ENCODE measurements at places on chromosomes 5 and 9.

DNA sequence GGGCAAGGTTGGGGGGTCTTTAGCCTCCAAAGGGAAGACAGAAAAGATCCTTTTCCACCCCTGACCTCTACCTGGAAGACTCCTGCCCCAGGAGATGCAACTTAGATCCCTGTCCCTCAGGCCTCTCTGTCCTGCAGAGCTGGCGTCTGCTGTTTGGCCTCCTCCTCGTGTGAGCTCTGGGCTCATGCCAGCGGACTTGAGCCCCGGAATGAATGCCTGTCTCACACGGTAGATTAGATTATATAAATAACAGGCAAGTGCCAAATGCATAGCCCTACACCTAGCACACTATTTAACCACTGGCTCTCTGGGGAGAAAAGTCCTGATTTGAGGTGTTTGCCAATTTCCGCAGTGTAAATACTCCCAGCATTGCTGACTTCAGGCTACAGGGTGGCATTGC is 1.4 kb upstream of the WNK2 start:
- DNase-seq, result no peak

DNA sequence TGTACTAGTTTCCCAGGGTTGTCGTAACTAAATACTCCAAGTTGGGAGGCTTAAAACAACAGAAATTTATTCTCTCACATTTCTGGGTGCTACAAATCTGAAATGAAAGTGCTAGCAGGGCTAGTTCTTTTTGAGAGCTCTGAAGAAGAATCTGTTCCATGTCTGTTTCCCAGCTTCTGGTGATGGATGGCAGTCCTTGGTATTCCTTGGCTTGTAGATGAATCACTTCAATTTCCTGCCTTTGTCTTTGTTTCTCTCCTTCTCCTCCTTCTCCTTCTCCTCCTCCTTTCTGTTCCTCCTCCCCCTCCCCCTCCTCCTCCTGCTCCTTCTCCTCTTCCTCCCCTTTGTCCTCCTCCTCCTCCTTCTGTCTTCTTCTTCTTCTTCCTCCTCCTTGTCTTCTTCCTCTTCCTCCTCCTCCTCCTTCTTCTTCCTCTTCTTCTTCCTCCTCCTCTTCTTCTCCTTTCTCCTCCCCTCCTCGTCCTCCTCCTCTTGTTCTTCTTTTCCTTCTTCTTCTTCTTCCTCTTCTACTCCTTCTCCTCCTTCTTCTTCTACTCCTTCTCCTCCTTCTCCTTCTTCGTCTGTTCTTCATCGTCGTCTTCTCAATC is 104.7 kb upstream of the ANKRD55 start:
- no peak for DNase-seq

DNA sequence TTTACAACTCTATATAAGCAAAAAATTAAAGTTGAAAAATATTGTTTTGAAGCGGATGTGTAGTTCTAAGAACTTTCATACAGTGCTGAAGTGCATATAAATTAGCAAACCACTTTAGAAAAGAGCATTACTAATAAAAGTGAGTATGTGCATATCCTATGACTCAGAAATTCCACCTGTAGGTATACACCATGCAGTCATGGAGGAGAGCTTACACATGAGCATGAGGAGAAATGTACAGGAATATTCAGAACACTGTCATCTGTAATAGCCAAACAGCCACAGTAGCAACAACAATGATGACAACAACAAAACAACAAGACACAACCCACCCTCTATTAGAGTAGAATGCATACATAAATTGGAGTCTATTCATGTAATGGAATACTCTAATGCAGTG is 138.2 kb upstream of the ARRDC3 start:
- DNase-seq, result no peak

- no peak for DNase-seq
Observed at GRCh38 chr5:143164557-143164956, 238.9 kb downstream of the NR3C1 start.

DNA sequence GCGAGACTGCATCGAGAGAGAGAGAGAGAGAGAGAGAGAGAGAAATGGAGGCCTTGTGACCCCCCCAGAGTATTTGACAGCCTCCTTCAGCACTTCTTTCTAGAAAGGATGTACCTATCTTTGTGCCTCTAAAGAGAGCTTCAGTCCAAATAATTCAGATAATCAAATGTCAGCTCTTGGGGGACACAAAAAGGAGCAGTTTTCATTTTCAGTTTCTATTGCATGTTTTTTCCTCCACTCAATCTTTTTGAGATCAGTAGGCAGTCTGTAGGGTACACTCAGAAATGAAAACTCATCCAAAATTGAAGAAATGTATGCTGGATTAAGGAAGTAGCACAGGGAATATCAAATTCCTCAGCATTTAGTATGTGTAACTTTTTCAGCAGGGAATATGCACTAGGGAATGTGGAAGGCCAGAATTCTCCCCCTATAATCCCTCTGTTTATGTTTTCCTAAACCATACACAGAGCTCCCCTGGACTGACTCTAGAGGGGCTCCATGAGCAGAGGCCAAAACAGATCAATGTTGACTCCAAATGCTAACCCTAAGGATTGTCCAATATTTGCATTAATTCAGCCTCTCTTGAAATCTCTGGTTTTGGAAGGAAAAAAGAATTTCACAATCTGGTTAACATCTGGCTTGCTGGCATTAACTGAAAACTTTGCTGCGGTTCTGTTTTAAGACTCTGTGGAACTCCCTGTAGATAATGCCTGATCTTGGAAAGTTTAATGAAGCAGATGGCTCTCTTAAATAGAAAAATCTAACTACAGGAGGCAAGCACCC is 250.1 kb downstream of the CEMIP2 start:
- DNase-seq, result no peak

DNA sequence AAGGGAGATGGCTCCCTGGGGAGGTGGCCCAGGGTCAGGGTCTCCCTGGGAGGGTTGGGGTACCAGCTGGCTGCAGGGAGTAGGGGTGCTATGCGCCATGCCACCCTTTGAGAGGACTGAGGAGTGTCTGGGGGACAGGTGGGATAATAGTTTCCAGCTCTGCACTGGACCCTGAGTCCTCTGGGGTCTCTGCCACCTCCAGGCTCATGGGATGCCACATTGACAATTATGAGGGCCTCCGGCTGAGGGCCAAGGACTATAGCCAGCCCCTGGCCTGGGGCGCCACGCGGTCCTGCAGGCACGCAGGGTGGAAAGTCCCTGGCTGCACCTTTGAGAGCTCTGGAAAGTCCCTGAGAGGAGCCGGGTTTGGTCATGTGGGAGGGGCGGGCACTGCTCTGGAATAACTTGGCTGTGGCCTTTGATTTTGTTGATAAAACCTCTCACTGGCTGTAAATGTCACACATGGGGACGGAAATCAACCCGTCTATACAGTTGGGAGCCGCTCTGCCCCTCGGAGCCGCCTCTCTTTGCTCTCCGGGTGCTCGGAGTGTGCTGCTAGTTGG is 16.0 kb downstream of the TRAF2 start:
- DNase-seq, result peak; percentile 88

- DNase-seq, result no peak
Observed at GRCh38 chr9:7607421-7607820, 192.2 kb downstream of the DMAC1 start.

- no peak for DNase-seq
Observed at GRCh38 chr5:72167257-72167656, 60.0 kb downstream of the MAP1B start.

DNA sequence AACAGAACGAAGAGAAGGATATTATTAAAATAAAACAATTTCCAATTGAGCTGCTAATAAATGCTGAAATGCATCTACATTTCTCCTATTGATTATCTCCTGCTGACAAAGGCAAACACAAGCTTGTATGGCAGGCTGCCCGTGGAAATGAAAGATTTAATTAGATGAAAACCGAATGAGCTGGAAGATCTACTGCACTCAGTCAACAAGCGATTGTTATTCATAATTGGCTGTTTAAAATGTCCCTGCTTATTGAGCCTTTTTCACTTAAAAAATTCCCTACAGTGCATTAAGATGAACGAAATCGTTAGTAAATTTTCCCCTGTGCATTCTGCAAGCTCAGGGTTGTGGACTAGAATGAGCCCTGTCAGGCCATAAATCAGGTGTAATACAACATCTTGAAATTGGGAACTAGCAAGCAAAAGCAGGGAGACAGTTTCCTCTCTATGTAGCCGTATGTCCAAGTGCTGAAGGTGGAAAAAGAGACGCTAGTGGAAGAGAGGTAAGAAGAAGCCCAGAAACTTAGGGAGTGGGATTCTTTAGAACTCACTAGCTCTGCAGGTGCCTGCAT is 28.5 kb upstream of the KIF4B start:
- DNase-seq, result no peak

DNA sequence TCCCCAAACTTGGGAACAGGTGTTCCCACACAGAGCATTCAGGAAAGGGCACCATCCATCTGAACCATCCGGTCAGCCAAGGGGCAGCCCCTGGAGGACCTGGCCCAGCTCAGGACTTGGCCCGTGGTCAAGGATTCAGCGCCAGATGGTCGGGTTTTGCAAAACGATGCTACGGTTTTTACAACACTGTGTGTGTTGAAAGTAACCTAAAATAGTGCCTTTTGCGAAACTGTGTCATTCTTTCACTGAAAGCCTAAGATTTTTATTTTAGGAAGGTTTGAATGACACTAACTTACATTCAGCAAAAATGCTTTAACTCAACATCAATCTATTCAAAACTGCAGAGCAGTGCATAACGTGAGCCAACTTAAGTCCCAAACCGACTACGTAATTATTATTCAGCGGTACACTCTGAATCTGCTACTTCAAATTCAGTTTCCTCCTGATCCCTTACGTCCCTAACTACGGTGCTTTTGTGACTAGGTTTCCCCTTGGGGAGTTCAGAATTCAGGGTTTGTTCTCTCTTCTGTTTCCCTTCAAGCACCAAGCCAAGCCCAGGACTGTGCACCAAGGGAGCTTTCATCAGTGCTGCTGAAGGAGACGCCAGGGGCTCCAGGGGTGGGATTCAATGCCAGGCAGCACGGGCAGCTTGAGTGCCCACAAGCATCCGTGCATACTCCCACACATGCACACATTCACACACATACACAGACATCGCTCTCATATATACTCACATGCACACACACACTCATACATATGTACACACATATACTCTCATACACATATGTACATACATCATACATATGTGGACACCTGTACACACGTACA is 25.8 kb downstream of the LPCAT1 start:
- no peak for DNase-seq

GRCh38 chr5:74556631-74557595 is 83.6 kb downstream of the ENC1 start:
- no peak for DNase-seq

DNA sequence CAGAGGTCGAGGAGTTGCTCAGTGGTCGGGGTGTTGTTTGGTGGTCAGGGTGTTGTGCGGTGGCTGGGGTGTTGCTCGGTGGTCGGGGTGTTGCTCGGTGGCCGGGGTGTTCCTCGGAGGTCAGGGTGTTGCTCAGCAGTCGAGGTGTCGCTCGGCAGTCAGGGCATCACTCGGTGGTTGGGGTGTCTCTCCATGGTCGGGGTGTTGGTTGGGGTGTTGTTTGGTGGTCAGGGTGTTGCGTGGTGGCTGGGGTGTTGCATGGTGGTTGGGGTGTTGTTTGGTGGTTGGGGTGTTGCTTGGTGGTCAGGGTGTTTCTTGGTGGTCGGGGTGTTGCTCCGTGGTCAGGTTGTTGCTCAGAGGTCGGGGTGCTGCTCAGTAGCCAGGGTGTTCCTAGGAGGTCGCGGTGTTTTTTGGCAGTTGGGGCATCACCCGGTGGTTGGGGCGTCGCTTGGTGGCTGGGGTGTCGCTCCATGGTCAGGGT is 11.0 kb upstream of the GPSM1 start:
- DNase-seq, result no peak

DNA sequence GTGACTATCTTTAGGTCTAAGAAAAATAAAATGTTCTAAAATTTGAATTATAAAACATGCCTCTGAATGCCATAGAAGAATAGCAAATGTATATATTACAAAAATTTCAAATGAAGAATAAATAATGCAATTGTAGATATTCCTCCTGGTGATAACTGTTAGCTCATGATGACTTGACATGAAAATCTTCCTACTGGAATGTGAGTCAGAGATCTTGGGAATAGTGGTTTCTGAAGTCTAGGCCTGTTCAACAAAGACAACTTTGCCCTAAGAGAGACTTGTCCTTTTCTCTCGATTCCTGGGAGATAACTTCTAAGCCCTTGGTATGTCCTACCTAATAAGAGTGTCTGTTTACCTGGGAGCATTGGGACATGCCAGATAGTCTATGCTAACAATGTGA is 746.3 kb upstream of the RIOK2 start:
- DNase-seq, result no peak

DNA sequence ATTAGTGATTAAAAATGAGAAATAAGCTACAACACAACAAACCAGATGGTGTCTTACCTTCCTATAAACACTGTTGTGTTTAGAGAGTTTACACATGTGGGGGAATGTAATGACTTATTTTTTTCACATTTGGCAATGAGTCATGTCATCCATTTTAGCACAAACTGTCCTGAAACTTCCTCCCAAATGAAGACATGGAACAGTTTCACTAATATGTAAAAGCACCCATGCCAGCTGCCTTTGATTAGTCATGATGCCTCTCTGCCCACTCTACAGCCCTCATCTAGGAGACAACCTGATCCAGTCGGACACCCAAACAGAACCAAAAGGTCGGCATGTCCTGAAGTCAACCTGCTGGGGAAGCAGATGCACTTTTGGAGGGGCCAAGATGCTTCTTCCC is 98.2 kb downstream of the SEMA5A start:
- DNase-seq, result no peak

- DNase-seq, result no peak
Observed at GRCh38 chr5:124816381-124816780, 69.9 kb upstream of the ZNF608 start.

DNA sequence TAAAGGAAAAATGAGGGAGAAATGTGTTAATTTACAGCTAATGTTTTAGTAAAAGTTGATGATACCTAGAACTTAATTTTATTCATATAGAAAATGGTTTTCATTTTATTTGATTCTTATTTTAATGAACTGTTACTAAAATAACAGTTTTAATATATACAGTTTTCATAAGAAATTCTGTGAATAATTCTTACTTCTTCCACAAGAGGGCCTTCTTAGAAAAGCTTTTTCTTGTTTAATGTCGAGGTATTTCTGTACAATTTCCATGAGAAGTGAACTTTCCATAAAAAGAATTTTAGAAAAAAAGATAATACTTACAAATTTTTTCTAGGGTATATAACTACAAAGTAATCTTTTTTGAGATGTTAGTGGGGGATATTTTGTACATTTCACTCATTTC is 73.9 kb downstream of the KLF9 start:
- no peak for DNase-seq

DNA sequence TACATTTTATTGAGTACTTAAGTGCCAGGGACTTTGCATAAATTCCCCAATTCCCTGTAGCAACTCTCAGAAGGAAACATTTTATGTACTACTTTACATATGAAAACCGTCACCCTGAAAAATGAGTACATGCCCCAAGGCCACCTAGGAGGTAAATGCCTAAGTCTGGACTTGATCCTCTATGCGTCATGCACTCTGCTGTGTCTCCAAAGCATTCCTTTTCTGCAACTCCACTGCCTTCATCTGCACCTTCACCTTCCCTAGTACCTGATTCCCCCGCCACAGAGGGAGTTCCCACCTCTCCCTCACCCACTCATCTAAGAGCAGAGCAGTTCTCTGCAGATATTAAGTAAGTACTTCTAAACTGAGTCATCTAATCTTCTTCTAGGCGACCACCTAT is 75.2 kb upstream of the HRH2 start:
- DNase-seq, result no peak

Measured in left colon (tissue), 2 donors.